ENCODE measurements at places on chromosomes 4 and X.
A peak's percentile ranks its signal among the peaks of the same experiment; 100 is the strongest.

GRCh38 chr4:169795585-169795984 lies 37.8 kb upstream of the HPF1 start:
- peak; percentile 22 for DNase-seq

DNA sequence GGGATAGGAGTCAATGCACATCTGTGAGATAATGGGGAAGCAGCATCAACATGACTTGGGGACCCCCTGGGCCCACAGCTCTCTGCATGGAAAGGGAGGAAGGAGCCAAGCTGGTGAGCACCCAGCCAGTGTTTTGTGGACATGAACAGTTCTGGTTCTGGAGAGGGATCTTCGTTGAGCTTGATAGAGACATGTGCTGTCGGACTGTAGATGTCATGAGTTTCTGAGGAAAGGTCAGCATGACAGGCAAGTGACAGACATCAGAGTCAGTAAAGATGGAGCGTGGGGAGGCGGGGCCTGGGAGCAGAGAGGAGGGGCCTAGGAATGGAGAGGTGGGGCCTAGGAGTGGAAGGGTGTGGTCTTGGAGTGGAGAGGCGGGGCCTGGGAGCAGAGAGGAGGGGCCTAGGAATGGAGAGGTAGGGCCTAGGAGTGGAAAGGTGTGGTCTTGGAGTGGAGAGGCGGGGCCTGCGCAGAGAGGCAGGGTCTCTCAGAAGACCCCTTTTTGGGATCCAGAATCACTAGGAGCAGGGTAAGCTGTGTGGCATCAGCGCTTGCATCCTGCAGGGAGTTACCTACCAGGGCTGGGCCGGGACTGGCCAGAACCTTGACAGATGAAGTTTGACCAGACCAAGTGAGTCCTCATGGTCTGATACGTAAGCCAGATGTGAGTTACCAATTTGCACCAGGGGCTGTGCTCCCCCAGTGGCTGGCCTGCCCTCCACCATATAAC lies 33.7 kb downstream of the PIGG start:
- no peak for DNase-seq

GRCh38 chr4:175386776-175387507 lies 425.1 kb downstream of the GPM6A start:
- DNase-seq = no peak

DNA sequence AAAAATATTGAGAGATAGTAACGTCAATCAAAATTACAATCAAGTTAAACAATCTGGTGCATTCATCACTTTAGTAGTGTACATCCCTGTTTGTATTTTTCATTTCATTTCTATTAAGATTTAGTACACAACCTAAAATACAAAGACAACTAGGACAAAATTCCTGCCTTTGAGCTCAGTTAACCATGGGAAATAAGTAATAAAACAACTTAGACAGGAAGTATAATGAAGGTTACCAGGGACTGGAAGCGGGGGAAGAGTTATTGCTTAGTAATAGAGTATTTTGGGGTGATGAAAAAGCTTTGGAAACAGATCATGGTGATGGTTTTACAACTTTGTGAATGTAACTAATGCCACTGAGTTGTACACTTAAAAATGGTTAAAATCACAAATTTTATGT lies 25.6 kb upstream of the ATXN3L start:
- no peak for DNase-seq

DNA sequence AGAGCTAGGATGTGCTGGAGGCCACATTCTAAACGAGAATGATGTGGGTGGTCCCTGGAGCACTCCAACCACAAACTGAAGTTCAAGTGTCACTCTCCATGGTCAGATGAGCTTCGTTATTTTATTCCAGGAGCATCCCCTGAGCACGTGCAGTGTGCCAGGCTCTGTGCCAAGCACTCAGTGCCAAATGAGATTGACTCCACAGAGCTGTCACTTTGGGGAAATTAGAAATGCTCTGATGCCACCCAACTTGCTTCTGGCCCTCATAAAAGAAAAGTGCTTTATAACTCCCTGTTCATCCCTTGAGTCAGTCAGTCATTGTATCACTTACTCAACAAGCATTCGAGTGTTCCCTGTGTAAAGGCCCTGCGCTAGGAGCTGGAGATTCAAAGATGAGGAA lies 91.2 kb downstream of the RTL5 start:
- DNase-seq = no peak

DNA sequence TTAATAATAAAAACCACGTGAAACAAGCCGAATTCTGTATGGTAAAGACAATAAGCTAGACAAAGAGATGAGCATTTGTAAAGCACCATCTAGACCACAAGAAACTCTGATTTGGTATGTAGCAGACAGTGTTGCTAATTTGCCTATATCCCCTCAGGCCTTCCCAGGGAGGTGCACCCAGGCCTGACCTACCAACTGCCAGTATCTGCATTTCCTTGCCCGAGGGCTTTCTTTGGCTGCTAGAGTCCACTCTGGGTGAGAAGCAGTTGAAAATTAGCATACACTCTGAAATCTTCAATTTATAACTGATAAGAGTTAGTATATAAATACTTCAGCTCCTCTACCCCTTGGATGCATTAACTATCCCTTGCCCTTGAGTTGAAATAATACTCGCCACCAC lies 37.4 kb upstream of the IL1RAPL1 start:
- DNase-seq = no peak

DNA sequence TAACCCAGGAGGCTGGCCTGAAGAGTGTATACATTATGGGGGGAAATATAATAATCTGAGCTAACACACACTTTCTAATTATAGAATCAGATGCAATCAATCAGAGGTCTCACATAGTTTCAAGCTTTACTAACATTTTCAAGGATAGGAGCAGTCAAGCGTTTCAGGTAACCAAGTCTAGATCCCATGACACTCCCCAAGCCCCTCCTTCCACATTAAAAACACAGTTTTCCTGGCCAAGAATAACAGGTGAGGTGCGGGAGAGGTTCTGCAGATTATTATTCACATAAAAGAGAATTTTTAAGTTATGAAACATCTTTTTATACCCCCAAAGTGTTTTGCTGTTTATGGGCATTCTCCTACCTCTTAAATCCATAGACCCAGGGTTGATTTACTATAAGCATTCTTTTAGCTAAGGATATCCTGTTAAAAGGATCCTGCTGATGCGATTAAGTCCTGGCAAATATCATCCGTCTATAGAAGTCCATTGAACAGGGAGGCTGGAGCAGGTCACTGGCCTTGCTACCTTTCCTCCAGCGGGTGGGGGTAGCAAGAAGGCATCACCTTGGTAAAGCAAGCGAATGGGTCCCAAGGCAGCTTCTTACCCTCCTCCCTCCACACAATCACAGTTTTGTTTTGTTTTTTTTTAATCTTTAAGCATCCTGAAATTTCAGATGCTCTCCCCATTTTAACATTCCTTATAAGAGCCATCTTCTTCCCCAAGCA lies 104.7 kb upstream of the GPM6A start:
- no peak for DNase-seq

DNA sequence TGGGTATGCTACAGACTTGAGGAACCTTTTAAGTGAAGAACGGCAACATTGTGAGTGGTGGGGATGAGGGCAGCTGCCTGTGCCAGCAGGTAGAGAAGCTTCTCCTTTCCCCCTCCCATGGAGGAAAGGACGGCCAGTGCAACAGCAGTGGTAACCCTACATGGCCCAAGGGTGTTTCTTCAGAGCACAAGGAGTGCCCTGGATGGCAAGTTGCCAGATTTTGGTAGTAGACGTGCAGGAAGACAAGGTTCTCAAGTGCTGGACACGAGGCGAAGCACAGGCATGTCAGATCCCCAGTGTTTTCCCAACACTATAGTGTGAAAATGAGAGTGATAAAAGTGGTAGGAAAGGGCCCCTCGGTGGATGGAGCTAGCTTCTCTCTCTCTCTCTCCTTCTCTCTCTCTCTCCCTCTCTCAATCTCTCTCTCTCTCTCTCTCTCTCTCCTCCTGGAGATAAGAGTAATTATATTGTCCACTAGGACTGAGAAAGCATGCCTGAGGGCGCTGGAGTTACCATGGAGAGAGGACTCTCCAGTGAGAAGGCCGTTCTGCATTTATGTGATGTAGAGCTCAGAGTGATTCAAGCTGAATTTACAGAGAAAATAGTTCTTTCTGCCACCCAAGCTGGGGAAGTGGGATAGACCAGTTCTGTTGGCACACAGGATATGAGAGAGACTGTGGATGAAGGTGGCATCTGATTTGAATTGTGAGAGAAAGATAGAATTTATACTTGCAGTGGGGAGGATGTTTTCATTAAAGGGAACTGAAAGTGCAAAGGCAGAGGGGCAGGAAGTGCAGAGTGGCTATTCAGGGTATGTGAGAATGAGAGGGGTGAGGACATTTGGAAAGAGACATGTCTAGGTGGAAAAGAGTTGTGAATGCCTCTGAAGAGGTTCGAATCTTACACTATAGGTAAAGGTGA lies 25.7 kb upstream of the TRPC3 start:
- peak; percentile 19 for DNase-seq

DNA sequence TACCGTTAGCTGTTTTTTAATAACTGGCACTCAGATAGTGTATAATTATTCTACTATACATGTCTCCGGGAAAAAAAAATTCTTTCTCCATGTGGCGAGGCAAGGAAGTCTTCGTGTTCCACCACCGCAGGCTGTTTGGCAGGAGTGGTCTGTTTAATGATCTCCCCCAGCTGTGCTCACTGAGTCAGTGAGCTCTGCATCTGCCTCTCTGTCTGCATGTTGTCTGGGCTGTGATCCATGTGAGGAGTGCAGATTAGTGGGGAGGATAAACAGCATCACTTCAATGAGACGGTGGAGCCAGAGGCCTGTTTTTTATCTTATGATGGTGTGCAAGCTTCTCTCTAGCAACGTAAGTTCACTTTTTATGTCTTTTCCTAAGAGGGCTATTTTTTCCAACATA lies 69.8 kb downstream of the RPS3A start:
- DNase-seq = peak; percentile 99

DNA sequence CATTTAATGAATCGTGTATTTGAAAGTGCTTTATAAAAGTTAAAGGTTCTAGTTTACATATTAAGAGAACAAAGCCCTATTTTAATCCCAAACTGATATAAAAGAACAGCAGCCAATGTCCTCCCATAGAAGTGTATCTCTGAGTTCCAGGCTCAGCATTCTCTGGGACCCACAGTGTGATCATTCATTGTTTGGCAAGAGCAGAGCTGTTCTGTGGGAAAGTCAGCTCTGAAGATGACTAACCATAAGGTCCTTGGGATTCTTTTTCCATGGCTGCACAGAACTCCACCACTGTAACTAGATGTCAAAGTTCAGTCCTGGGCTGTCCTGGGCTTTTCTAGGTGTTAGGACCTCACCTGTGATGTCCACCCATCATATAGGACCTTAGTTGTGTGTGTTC lies 157.0 kb upstream of the TLL1 start:
- peak; percentile 45 for DNase-seq

GRCh38 chr4:122873146-122873545 lies 46.5 kb downstream of the FGF2 start:
- DNase-seq = no peak

- DNase-seq = no peak
These were observed 1.5 kb upstream of the MAP7D2 start for GRCh38 chrX:20118065-20118824.

GRCh38 chr4:112280386-112281056 lies 5.2 kb downstream of the TIFA start:
- DNase-seq = no peak

GRCh38 chr4:83569429-83569828 lies 33.5 kb downstream of the GPAT3 start:
- no peak for DNase-seq

- DNase-seq = peak; percentile 98
These were observed 10.3 kb downstream of the PKD2 start for GRCh38 chr4:88017516-88018297.

- no peak for DNase-seq
These were observed 7.8 kb upstream of the XK start for GRCh38 chrX:37677765-37678164.

DNA sequence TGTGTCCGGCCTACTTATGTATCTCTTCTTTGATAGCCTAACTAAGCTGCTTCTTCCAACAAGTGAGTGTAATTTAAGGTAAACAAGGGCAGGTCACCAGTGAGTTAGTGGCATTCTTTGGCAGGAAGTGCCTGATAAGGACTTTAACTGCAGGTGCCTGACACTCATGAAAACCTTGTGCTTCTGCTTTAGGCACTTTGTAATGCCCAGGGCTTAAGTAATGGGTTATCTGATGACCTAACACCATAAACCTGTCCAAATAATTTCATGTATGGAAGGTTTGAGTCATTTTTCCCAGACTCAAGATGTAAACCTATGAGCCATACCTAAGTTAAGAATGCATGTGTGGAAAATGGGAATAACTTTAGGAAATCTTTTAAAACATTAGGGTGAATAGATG lies 43.0 kb downstream of the BCOR start:
- DNase-seq = no peak

DNA sequence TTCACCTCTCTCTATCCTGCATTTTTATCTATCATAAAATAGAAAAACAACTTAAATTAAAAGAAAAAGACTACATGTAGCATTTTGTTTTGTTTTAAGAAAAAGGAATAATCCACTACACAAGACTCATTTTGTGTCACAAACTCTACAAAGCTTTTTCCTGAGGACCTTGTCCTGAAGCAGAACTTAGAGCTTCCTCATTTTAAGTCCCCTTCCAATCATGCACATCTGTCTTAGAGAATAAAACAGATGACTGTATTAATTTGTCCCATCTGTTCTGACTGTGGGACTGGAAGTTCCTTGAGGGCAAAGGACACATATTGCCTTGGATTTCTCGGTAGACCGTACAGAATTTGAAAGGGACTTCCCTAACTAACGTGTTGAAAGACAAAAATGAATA lies 218.5 kb downstream of the COL25A1 start:
- DNase-seq = no peak

GRCh38 chrX:69268611-69269010 lies 103.4 kb upstream of the PJA1 start:
- DNase-seq = no peak

DNA sequence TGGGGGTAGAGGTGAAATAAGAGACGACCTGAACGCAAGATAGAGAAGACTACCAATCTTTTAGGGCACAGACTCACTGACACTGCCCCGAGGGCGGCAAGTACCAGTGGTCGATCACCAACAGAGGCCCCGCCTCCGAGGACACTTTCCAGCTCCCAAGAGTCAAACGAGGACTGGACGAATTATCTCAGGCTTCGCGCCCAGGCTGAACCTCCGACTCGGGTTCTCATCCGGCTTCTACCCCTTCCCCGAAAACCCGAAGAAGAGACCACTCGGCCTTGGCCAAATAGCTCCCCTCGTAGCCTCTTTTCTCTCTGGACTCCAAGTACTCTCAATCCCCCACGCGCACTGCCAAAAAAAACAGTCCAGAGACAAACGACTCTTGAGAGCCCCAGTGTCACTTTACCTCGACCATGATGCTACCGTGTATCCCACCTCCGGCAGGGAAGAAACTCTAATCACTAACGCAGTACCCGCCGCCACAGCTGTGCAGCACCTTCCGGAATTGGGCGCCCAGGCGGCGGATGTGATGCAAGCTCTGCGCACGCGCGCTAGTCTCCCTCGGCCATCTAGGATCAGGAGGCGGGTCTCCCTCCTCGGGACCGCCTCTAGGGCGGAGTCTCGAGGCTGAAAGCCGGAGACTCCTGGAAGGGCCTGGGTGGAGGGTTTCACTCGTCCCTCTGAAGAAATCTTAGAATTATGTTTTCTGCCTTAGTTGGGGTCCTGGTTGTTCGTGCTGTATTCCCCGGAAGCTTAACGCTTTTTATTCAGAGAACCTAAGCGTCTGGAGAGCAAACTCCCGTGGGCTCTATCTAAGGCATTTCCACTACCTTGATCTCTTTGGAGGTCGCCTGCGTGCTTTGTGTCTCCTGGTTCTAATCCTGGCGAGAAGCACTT lies at the start of gene PLRG1:
PLRG1 (minus strand) TSS at position 507 of the 897 bp plus-strand sequence; CDS start at position 415, 92 bp downstream.
- peak; percentile 94 for DNase-seq
